T-helper 17 cell (primary cell): ENCODE measurements at places on chromosomes 7 and 10.

- no peak for DNase-seq
Observed at GRCh38 chr7:11434366-11434765, 397.6 kb downstream of the THSD7A start.

DNA sequence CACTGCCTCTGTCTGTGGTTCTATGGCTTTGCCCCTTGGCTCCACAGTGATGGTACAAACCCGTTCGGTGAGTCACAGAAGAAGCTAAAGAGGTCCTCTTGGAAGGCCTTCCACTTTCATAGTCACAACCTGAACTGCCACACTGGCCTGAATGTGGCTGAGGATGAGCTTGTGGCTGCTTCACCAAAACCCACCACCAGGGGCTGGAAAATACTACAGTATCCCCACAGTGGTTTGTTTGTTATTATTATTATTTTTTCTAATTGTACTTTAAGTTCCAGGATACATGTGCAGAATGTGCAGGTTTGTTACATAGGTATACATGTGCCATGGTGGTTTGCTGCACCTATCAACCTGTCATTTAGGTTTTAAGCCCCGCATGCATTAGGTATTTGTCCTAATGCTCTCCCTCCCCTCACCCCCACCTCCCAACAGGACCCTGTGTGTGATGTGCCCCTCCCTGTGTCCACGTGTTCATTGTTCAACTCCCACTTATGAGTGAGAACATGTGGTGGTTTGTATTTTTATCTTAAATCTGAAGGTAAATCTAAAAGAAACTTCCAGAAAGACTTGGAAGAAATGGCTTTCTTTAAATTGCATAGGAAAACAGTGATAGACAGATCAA lies 160.8 kb upstream of the NPSR1 start:
- no peak for DNase-seq

- DNase-seq = no peak
Observed at GRCh38 chr10:97539523-97540200, 32.9 kb upstream of the ANKRD2 start.

- DNase-seq = no peak
Observed at GRCh38 chr7:107467972-107468371, 1.9 kb upstream of the GPR22 start.

DNA sequence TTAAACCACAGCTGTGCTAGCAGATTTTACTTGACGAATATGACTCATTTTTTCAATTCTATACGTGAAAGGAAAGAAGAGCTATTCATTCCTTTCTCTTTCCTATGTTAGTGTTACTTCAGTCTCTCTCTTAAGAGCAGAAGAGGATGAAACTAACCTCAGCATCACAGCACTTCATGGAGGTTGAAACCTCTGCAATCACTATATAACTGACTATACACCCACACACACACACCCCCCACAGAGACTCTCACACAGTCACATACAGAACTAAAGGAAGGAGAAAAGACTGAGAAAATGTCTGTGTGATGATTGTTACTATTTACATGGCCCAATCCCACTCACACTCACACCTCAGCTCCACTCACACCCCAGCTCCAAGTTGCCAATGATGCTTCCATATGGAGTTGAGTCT lies 104.2 kb downstream of the KIF20B start:
- DNase-seq = no peak

DNA sequence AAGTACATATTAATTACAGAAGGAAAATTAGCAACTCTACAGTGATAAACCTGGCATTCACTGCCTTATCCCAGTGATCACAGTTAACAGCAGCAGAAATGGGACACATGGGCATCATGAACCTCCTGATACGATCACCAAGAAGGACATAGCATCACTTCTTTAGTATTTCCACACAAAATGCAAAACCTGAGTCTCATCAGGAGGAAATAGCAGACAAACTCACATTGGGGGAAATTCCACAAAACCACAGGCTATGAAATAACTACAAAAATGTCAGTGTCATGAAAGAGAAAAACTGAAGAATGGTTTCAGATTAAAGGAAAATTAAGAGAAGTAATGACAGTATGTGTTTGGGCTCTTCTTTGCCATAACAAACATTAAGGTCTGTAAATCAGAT lies 12.0 kb upstream of the PURB start:
- DNase-seq = no peak

- no peak for DNase-seq
Observed at GRCh38 chr7:112994656-112995055, 92.0 kb downstream of the GPR85 start.
